ENCODE measurements at places on chromosomes 3 and 15. TPM values are rescaled to one million over a fixed set of nuclear protein-coding genes. Genes with fewer than 3 reads are reported as not detected.

Gene TMOD2
- 11.4 TPM for total RNA-seq

Gene ACAP2
- total RNA-seq = 41.6 TPM

Gene SLC24A5
- total RNA-seq = not detected

Gene GABRB3
- total RNA-seq = 0.05 TPM

Gene POTEB2
- not detected for total RNA-seq

Gene ATP13A4
- total RNA-seq = 0.34 TPM

Gene ALDH1L1
- total RNA-seq = not detected

Gene SLC22A13
- total RNA-seq = not detected

Gene EPM2AIP1
- 8.9 TPM for total RNA-seq

Gene GPR149
- not detected for total RNA-seq

Gene SLC27A2
- total RNA-seq = 0.06 TPM

Gene GHRL
- not detected for total RNA-seq

Gene SPINK8
- total RNA-seq = not detected

Gene GRM2
- total RNA-seq = under 0.01 TPM

Gene USP50
- not detected for total RNA-seq

Gene DIS3L
- total RNA-seq = 11.3 TPM

Gene P2RY1
- 1.3 TPM for total RNA-seq

Gene GP9
- not detected for total RNA-seq

Gene ZNF662
- total RNA-seq = 1.5 TPM

Gene ATP2B2
- total RNA-seq = not detected

Gene VEPH1
- total RNA-seq = 80.8 TPM

Gene HRG
- not detected for total RNA-seq

Gene MYRIP
- total RNA-seq = 2.3 TPM

Gene OCA2
- not detected for total RNA-seq

Gene AHSG
- not detected for total RNA-seq

Gene DNAH12
- 0.12 TPM for total RNA-seq

Gene CD200R1
- not detected for total RNA-seq

Gene ZNF619
- total RNA-seq = 3.6 TPM
